NB4 (cell line): ENCODE measurements at places on chromosomes 12 and 14.

DNA sequence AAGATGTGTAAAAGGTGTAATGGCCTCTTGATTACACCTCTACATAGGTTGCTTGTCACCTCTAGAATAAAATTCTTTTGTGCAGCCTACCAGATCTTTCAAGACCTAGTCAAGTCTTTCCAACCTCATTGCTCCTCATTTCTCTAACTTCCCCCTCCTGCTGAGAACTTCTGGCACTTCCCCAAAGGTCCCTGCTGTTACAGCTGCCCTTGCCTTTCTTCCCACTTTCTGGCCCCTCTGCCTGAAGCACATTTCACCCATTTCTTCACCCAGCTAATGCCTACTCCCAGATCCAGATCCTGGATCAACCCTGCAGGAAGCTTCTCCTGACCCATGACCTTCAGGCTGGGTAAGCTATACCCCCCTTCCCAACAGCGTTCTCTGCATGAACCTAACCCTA lies 1.5 kb downstream of the TSHR start:
- peak; percentile 31 for DNase-seq

DNA sequence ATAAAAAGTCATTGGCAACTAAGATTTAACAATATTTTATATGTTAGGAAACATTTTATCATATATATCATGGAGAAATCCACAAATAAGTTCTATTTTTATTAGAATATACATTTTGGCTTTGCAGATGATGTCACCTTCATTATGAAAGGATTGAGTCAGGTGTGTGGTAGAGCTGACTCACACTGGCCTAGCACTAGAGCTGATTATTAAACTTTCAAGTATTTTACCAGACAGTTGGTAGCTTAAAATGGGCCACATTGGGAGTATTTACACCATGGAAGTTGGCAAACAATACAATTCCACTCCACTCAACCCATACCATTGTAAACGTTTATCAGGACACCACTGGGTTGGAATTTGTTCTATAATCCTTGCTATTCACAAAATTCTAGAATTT lies 1036.6 kb downstream of the TRHDE start:
- DNase-seq = no peak

DNA sequence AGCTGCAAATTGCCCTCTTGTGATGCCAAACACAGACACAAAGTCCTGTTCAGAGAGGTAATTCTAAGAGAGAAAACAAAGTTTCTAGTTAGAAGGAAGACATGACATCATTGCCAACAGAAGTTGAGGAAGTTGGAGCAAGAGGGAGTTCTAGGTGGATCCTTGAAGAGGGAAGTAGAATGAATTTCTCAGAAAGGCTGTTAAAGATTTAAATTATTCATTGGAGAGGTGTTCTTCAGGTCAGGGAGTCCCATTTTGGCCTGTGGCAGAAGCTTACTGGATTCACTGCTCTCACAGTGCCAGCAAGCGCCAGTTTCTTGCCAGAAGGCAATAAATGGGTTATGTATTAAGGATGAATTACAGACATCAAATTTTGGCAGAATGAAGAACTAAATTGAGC lies 15.3 kb downstream of the TSFM start:
- no peak for DNase-seq

DNA sequence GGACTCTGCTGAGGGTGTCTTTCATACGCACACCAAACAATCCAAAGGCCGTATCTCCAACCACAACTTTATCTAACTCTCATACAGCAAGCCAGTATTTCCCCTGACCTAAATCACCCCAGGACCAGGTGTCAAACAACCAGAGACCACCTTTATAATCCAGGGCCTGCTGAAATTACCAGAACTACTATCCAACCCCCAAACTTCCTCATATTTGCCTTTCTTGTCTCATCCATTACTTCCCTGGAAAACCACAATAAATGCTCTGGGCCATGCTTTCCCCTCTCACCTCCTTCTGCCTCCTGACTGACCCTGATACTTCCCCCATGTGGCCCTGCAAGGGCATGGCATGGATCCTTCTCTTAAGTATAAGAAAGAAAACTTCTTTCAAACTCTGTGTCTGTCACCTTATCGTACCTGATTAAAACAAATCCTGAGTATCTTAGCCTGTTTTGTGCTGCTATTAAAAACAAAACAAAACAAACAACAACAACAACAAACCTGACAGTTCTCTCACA lies 44.7 kb upstream of the CRACR2A start:
- peak; percentile 17 for DNase-seq

- no peak for DNase-seq
Observed at GRCh38 chr14:52003324-52003723, 14.0 kb downstream of the RTRAF start.

- DNase-seq = peak; percentile 96
Observed at GRCh38 chr14:99075061-99075460, 196.9 kb downstream of the BCL11B start.

- no peak for DNase-seq
Observed at GRCh38 chr12:103571286-103571685, 15.8 kb upstream of the STAB2 start.

DNA sequence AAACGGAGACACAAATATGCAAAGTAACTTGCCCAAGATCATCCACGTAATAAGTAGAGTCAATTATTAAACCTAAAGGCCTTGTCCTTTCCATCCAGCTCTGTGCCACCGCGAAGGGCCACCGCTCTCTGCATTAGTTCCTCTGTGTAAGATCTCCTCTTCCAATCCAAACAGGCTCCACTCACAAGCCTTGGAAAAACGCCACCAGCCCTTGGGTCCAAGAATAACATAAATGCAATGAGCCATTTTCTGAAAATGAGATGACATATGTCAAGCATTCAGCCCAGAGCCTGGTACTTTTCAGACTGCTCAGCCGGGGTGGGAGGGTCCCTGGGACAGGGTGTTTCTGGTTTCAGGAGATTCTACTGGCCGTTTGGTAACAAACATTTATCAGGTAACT lies 30.0 kb downstream of the DGLUCY start:
- DNase-seq = no peak

DNA sequence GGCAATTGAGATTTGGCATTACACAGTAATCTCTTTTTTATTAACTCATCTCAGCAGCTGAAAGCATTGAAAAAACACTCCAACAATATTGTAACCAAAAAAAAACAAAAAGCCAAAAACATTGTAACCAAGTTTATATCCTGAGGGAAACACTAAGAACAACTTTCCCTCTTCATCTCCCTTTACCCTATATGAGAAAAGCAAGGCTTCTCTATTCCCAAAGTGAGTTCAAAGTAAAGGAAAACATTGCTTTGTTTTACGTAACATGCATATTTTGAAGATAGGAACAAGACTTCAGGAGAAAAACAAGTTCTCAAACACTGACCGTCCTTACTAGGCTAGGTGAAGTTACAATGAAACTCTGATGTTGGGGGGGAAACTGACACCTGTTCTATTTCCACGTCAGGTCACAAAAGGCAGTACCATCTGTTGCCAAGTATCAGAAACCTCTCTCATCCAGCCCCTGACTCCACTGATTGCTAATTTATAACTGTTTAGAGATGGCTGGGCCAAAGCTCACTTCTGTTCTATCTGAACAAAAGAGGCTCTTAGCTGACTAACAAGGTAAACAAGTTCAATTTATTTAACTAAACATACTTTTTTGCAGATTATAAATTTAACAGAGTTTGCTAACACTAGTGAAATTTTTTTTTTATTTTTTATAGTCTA lies 67.9 kb upstream of the PLXNC1 start:
- DNase-seq = no peak

GRCh38 chr14:93200553-93200952 lies 6.3 kb downstream of the GON7 start:
- DNase-seq = no peak

DNA sequence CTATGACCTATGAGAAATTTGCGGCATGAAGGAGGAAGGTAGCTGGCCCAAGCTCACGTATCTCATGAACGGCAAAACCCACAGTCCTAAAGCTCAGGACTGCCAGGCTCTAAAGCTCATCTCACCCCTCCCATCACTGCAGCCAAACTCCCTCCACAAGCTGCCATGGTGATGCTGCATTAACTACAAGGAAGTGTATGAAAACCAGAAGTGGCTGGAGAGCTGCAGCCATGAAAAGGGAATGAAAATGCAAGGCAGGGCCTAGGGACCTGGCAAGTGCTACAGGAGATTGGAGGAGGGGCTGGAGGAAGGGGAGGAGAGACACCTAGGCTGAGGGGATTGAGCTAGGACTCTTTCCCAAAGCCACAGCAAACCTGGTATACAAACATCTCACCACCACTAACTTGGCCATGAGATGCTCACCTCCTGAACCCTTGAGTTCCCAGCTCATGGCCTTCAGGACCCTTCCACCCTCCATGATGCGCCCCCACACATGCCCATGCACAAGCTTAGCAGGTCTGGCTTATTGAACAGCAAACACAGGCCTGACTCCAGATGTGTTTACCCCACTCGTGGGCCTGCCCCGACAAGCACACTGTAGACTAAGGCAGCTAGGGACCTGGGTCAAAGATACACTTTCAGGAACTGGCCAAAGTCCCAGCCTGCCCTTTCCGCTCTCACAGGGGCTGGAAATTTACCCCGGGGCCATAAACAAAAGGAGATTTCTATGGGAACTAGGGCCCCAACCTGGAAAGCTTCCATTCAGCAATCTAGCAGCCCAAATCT lies 42.0 kb downstream of the LTBP2 start:
- DNase-seq = no peak

DNA sequence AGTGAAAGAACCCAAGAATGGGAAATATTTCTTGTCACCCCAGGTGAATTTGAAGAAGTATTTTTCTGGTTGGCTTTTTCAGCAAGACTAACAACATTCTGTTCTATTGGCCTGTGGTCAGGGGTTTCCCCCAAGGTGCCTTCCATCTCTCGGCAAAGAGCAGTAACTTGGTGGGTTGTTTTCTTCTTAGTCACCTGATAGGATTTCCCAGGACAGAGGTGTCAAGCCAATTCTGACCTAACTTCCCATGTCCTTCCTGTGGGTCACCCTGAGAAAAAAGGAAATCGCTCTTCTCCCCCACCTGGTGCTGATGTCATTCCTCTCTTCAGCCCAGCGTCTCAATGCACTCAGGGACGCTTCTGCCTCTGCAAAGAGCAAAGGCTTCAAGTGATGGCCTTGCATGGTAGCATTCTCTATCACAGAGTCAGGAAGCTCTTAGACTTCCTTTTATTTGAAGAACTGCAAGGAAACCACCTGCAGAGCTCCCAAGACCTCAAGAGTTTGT lies 16.1 kb upstream of the IFNG start:
- no peak for DNase-seq

DNA sequence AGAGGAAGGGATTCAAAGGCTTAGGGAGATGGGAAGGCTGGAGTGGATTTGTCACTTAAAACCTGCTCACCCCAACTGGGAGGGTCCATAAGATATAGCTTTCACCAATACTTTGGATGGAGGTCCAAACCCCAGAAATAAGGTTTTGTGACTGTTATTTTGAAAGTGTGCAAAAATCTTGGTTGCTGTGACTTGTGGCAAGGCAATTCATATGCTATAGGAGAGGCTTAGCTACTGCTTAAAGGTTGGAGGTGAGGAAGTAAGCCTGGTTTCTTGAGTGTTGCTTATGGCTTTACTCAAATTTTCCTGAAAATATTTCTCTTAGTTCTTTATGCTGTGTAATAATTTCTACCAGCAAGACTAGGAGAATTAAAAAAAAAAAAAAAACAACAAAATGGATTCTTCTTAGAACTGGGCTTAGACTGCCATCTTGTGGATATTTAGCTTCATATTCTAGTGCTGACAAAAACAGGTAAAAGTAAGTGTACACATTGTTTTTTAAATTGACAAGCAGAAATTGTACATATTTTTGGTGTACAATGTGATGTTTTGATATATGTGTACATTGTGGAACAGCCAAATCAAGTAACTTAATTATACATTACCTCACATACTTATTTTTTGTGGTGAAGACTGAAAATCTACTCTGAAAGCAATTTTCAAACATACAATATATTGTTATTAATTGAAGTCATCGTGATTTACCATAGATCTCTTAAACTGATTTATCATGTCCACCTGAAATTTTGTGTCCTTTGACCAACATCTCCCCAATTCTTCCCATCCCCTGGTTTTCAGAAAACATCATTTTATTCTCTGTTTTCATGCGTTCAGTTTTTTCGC lies 23.0 kb downstream of the PDE6H start:
- peak; percentile 71 for DNase-seq

DNA sequence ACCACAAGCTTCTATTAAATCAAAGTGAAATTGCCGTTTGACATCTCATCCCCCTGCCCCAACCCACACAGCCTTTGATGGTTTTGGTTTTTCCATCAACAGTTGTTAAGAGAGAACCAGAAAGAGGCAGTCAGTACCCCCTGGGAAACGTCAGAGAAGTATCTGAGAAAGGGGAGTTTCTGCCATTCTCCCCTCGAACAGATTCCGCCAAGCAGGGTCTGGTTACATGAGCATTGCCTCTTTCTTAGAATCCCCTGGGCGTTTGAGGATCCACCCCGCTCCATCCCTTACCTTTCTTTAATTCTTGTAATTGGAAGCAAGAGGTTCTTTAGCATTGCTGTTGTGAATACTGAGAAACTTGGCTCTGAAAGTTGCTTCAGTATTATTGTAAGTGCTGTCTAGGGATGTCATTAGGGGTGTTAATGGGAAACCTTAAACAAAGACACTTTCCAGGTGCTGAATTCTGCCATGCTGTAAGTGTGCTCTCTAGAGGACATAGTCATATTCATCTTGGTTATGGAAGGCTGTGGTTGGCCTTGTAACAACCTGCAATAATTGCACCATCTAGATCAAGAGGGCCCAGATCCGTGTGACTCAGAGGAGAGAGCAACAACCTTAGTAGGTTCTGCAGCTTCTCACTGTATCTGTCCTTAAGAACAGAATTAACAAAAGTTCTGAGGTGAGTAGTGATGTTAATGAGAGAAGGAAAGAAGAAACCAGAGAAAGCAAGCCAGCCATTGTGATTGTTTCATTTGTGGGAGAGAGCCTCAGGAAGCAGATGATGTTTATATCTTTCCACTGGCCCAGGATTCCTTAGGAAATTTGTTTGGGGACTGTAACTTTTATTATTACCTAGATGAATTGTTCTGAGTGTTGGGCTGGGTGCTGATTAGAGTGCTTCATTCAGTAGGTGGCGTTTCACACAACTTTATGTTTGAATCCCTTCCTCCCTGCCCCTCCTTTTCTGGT lies 9.0 kb downstream of the TMBIM6 start:
- peak; percentile 86 for DNase-seq

- DNase-seq = peak; percentile 97
Observed at GRCh38 chr12:110689281-110690126, 589 bp upstream of the HVCN1 start.

- no peak for DNase-seq
Observed at GRCh38 chr14:53127832-53128231, 25.3 kb downstream of the DDHD1 start.

DNA sequence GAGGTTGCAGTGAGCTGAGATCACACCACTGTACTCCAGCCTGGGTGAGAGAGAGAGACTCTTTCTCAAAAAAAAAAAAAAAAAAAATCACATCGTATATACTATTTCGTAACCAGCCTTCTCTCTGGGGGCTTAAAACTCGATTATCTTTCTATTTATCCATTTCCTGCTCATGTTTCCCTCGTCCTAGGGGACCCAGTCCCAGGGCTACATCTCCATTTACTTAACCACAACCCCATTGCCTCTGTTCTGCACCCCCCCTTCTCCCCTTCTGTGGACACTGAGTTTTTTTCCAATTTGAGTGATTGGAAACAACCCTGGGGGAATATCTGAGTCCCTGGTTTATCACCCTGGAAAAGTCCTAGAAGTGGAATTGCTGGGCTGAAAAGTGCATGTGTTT lies 36.2 kb upstream of the YY1 start:
- DNase-seq = peak; percentile 52

- no peak for DNase-seq
Observed at GRCh38 chr12:132029503-132030300, 80.0 kb downstream of the EP400 start.

GRCh38 chr12:114395233-114395632 lies 10.7 kb downstream of the TBX5 start:
- no peak for DNase-seq
